ENCODE measurements at places on chromosomes 6 and 20. TPM values are rescaled to one million over a fixed set of nuclear protein-coding genes. Genes with fewer than 3 reads are reported as not detected.

The MOG gene
- not detected for total RNA-seq

The MYBL2 gene
- total RNA-seq, result 72.6 TPM

The TOX2 gene
- 0.44 TPM for total RNA-seq

- no peaks in the 10 kb centered on the region for H3K36me3 ChIP-seq
- no peak overlapping the region for H3K4me3 ChIP-seq
- DNase-seq, result no peak
- H3K27ac ChIP-seq, result no peak overlapping the region
- peaks cover 37% of the 10 kb centered on the region for H3K27me3 ChIP-seq
- H3K4me1 ChIP-seq, result no peaks in the 10 kb centered on the region
These were observed 10.8 kb upstream of the OR2B2 start for GRCh38 chr6:27922949-27923348.

GRCh38 chr20:53872081-53872541, 198.3 kb downstream of the BCAS1 start:
- H3K27me3 ChIP-seq, result no peaks in the 10 kb centered on the region
- peak overlapping the region; percentile 96 for H3K27ac ChIP-seq
- peaks cover 53% of the 10 kb centered on the region for H3K4me1 ChIP-seq
- DNase-seq, result no peak
- H3K4me3 ChIP-seq, result peak overlapping the region; percentile 88
- H3K36me3 ChIP-seq, result no peaks in the 10 kb centered on the region

GRCh38 chr6:169008641-169009257, 244.9 kb downstream of the THBS2 start:
- DNase-seq, result no peak
- no peaks in the 10 kb centered on the region for H3K27me3 ChIP-seq

Measured in activated naive CD8-positive, alpha-beta T cell treated with anti-CD3 and anti-CD28 coated beads, Interleukin-2, amount 10 ng/mL, durations not matched to agents 7 days and 5 days (primary cell).